ENCODE measurements at places on chromosomes 1 and 21.

DNA sequence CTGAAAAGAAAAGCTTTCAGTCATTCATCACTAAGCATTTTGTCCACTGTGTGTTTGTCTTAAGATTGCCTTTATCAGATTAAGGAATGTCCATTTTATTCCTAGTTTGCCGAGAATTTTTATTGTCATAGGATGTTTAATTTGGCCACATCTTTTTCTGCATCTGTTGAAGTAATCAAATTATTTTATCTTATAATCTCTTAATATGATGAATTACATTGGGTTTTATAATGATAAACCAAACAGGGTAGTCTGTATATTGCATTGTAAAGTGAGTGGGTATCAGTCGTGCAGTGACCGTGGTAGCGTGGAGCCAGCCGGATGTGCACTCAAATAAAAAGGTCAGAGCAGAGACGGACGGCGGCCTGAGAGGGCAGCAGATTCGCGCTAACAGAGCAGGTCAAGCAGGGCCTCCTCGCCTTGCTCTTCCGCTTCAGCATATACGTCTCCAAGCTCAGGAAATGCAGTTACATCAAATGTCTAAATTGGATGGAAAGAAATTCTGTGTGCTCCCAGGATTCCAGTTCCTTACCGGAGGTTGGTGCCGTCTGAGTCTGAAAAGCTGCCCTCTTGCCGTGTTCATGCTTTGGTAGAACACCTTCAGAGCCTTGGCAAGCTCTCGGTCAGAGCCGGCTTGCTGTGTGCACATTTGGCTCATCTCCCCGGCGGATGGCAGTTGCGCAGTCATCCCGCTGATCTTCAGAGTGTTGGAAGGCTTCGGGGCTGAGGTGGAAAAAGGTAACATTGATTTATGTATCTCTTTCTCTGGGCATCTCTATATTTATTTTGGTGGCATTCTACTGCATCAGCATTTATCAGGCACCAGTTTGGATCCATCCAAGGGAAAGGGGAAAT is 51.5 kb downstream of the SCCPDH start:
- DNase-seq, result no peak

- DNase-seq, result no peak
These were observed 12.1 kb upstream of the CDK11B start for GRCh38 chr1:1670866-1671265.

DNA sequence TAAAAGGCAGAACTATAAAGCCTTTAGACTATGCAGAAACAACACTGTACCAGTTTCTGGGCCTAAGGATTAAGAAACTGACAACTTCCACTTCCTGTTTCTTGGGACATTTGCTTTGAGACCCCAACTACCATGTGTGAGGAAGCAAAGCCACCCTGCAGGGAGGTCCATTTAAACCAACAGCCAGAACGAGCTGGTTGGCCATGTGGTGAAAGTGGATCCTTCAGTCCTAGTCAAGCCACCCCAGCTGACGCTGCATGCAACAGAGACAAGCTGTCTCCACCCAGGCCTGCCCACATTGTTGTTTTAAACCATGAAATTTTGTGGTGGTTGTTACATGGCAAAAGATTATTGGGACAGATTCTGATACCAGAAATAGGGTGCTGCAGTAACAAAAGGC is 31.8 kb upstream of the SLFNL1 start:
- no peak for DNase-seq

GRCh38 chr1:182292193-182292741 is 99.3 kb downstream of the GLUL start:
- no peak for DNase-seq

- DNase-seq, result no peak
These were observed 13.8 kb downstream of the SNX7 start for GRCh38 chr1:98675282-98675681.

- DNase-seq, result no peak
These were observed 1.1 kb downstream of the CCDC17 start for GRCh38 chr1:45622524-45623394.

All from stimulated activated CD8-positive, alpha-beta memory T cell treated with anti-CD3 and anti-CD28 coated beads, Interleukin-12 subunit alpha, Interleukin-12 subunit beta, amount 100 ng/mL, for 1 hour (primary cell).